HT1080 (cell line): ENCODE measurements at places on chromosomes 5 and 9. TPM values are rescaled to one million over a fixed set of nuclear protein-coding genes. Genes with fewer than 3 reads are reported as not detected.

- DNase-seq = no peak
Observed at GRCh38 chr9:131481441-131482342, 21.0 kb upstream of the POMT1 start.

DNA sequence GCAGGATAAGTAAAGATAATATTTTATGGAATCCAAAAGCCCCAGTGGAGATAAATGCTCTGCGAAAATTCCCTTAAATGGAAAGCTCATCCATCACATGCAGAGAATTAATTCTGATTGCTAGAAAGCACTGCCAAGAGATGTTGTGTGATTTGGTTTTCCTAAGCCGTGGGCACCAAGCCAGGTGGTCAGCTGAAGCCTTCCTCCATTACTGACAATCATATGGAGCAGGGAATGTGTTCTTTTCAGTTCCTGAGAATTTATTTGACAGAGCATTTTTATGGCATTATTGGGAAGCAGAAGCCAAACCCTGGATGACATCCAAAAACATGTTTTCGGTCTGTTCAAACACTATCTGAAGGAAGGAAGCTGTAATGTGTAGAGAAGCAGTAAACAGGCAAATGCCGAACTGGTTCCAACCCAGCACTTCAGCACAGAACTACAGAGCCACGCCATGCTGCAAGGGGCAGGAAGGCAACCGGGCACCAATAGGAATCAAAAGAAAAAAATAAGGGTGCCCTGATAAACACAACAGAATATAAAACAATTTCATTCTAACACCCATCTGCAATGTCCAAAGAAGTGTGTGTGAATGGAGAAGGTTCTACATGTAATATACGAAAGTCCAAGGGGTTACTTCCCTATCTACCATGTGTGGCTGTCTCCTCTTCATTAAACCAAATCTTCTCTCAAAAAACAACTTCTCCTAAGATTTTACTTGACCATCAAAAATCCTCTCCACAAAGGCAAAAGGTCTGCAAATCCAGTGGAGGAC is 12.3 kb downstream of the ARSB start:
- DNase-seq = no peak

DNA sequence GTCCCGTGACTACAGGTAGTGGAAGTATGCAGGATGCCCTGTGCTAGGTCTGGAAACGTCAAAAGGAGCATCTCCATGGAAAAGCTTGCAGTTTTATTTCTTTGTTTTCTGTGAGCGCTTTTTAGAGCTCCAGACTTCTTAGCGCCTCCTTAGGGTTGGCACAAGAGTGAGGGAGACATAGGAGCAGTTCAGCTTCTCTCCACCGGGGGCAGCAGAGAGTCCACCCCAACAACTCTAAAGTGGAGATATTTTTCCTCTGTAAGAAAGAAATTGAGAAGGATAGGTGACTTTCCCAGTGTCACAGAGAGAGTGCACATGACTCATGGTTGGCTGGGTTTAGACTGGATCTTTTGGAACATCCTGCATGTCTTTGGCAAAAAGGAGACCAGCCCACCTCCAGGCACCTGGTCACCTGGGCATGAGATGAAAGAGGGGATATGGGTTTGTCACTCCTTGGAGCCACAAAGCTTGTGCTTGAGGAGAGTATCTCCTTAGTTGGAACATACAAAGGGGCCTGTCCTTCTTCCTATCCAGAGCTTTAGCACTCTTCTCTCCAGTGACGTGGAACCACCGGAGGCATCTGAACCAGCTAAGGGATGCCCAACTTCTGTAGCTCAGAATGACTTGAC is 637.7 kb downstream of the SEMA5A start:
- peak; percentile 84 for DNase-seq

DNA sequence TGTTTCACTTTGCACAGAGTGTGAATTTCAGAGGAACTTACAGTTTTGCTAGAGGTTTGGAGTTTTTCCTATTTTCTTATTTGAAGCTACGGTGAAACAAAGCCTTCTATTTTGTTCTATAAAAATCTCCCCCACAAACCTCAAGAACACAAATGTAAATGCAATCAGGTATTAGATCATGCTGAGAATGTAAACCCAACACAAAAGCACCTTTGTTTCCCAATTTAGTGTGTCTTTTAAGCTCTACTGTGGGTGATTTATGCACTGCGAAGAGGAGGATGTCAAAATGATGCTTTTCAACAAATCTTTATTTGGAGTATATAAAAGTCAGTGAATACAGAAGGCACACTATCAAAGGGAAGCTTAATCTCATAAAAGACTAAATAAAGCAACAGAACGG is 4.3 kb upstream of the DRD1 start:
- no peak for DNase-seq

GRCh38 chr5:144944936-144945335 is 774.3 kb downstream of the KCTD16 start:
- DNase-seq = no peak

GRCh38 chr5:14405706-14406553 is 175.7 kb upstream of the OTULINL start:
- peak; percentile 72 for DNase-seq

- DNase-seq = peak; percentile 61
Observed at GRCh38 chr5:73367650-73368049, 80.9 kb downstream of the FOXD1 start.

DNA sequence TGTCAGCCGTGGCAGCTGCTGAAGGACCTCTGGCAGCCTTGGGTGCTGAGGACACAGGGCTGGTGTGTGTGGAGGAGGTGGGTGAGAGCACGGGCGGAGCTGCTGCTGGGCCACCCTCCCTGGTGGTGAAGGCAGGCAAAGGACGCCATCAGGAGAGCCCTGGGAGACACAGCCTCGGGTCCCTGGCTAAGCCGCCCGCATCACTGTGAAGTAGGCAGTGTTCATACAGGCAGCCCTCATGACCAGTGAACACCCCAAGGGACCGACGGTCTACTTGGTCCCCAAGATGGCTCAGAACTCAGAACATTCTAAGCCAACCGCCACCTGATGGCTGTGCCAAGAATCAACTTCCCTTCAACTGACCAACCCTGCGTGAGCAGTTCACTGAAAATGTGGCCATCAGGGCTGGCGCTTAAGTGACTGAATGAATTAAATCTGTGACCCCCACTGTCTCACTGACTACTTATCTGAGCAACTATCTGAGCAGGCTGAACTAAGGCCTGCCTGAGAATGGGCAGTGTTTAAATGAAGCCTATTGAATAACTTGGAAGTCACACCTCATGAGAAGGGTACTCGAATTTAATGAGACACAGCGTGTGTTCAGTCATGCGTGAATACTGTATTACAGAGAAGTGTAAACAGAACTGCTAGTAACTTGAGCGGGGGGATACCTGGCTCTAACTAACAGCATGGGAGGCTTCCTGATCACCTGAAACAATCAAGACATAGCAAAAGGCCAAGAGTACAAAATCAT is 54.7 kb upstream of the SIMC1 start:
- no peak for DNase-seq

GRCh38 chr9:31588006-31588405 is 796.4 kb upstream of the ACO1 start:
- no peak for DNase-seq

DNA sequence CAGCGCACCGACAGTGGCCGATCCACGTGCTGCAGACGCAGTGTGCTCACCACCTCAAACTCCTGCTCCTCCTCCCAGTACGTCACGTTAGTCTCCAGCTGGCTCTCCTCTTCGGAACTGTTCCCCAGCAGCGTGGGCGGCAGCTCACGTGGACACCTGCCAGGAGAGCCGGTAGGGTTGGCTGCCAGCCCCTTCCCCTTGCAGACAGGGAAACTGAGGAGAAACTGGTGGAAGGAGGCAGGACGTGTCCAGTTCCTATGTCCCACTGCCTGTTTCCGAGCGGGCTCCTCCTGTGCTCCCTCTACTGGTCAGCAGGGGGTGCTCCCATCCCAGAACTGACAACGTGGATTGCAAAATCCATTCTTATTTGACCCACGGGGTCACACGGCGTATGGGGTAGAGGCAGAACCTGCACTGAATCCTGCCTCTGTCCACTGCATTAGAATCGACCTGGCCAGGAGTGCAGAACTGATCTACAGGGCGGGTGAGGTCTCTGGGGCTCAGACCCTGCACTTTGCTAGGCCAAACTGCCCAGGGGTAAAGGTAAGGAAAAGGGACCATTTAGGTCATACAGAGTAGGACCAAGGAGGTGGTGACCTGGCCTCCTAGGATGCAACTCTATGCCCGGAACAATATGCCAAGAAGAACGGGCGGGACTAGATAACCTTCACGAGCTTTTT is 25.7 kb downstream of the PDGFRB start:
- DNase-seq = peak; percentile 61

- DNase-seq = no peak
Observed at GRCh38 chr5:57947181-57947580, 464.6 kb upstream of the ACTBL2 start.

DNA sequence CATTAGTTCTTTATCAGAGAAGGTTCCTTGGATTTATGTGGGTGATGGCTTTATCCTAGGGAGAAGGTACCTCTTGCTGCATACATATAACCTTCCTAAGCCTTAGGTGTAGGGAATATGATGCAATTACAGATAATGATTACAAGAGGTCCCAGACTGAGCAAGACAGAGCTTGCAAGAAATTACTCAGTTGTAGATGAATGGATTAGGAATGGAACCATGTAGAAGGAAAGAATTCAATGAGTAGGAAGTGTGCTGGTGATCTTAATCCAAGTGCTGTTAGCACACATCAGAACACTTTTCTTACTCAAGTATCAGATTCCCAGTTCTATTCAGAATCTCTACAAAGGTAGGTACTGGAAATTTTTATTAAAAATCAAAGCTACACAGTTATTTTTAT is 2.5 kb downstream of the OR13F1 start:
- DNase-seq = no peak

- peak; percentile 77 for DNase-seq
Observed at GRCh38 chr9:105681724-105682123, 12.6 kb upstream of the TMEM38B start.

- DNase-seq = no peak
Observed at GRCh38 chr5:1131191-1131621, 19.3 kb upstream of the SLC12A7 start.

DNA sequence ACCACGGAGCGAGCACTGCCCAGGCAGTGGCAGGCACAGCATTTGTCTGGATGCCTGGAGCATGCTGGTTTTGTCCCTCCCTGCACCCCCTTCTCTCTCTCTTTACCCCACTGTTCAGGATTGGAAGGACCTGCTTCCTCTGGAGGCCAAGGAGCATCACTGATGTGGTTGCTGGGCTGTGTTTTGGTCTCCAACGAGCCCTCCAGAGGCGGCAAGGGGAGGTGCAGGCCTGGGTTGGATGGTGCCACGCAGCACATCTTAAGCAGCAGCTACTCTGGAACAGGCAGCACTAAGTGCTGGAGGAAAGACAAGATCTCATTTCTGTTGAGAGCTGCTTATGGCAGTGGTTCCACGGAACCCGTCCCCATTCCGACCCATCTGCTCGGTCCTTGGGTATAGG is 139.6 kb downstream of the CMYA5 start:
- peak; percentile 10 for DNase-seq

DNA sequence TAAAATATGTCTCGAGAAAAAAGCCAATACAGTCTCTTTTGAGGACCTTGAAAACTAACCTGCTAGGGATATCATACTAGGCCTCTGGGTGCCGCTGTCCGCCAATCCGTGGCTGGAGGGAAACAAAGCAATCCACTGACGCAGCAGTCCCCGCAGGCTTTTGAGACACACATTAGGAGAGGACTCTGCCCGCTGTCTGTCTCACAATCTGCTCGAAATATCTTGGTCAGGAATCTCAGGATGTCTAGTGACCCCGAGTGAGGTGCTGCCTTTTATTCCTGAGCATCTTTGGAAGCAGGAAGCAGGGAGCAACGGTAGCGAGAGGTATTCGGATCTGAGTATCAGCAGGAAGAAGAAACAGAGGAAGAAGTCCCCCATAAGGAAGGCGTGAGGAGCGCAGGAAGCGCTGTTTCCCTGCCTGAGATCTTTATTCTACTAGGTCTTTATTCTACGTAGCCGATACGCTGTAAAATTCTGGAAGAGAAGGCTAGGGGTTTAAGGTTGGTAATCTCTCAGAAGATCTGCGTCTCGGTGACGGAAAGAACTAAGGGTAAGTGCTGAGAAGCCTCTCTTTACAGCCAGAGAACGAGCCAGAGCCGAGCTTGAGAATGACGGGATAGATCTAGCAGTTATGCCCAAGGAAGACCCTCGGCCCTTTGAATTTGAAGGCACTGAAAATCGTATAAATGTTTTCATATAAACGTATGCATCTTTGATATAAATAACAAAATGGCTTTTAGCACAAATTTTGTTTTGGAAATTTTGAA is 4.0 kb upstream of the PCDHGA1 start:
- DNase-seq = peak; percentile 40

GRCh38 chr5:139245637-139246339 is 47.6 kb upstream of the SIL1 start:
- DNase-seq = no peak

GRCh38 chr5:130496215-130496614 is 592.0 kb downstream of the CHSY3 start:
- DNase-seq = peak; percentile 32

DNA sequence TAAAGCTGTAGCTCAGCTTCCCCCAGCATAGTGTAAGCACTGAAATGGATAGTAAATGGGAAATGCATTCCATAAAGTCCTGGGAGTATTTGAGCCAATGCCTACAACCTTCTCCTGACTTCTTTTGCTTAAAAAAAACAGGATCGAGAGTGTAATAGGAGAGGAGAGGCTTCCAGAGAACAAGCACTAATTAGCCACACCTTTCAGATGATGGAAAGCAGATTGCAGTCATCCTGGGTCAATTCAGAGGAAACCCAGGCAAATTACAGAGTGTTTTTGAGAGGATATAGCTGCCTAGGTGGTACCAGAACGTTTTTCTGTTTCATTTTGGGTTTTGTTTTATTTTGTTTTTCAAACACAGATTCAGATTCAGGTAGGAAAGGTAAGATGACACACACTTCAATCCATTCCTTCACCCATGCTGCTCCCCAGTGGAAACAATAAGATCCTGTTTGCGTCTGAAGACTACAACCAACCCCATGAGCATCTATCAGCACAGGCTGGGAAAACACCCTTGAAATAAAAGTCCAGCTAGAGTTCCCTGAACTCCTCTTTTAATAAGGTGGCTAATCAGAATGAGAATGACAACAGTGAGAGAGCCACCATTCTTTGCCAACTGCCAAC is 95.6 kb downstream of the RFK start:
- no peak for DNase-seq

GRCh38 chr5:93249651-93250289 is 331.2 kb downstream of the NR2F1-AS1 start:
- DNase-seq = peak; percentile 13

GRCh38 chr9:109709866-109710265 is 70.1 kb upstream of the PALM2AKAP2 start:
- DNase-seq = no peak

GRCh38 chr9:27162045-27162444 is 53.0 kb downstream of the TEK start:
- DNase-seq = peak; percentile 32

- DNase-seq = peak; percentile 13
Observed at GRCh38 chr5:168916852-168917251, 337.7 kb upstream of the PANK3 start.

Gene CEP72
- total RNA-seq = 16.0 and 17.5 TPM in 2 replicates

Gene NXNL2
- total RNA-seq = 0.77 and 1.0 TPM in 2 replicates

Gene ENTREP1
- total RNA-seq = 0.43 and 0.51 TPM in 2 replicates

Gene SV2C
- total RNA-seq = not detected in 2 replicates

Gene ORM2
- not detected in 2 replicates for total RNA-seq

Gene PCDHGA3
- total RNA-seq = 0.10 and 0.14 TPM in 2 replicates

Gene MEF2C
- 2.2 and 3.1 TPM in 2 replicates for total RNA-seq

Gene PKN3
- total RNA-seq = 4.8 TPM in 2 replicates

Gene CARD6
- total RNA-seq = 2.1 and 2.3 TPM in 2 replicates

Gene TPPP
- 0.18 and 0.37 TPM in 2 replicates for total RNA-seq

Gene CCDC69
- total RNA-seq = 15.5 and 18.4 TPM in 2 replicates

Gene SNCAIP
- total RNA-seq = 3.6 and 6.5 TPM in 2 replicates

Gene F12
- total RNA-seq = 8.5 and 15.2 TPM in 2 replicates
